ENCODE measurements at places on chromosomes 3 and 15. TPM values are rescaled to one million over a fixed set of nuclear protein-coding genes. Genes with fewer than 3 reads are reported as not detected.

The TERC gene
- 62.1 TPM for total RNA-seq

The GOLGA6L24 gene
- total RNA-seq, result not detected

The MINAR1 gene
- total RNA-seq, result 0.79 TPM

The POTEB3 gene
- not detected for total RNA-seq

The GOLGA8A gene
- total RNA-seq, result 13.5 TPM

DNA sequence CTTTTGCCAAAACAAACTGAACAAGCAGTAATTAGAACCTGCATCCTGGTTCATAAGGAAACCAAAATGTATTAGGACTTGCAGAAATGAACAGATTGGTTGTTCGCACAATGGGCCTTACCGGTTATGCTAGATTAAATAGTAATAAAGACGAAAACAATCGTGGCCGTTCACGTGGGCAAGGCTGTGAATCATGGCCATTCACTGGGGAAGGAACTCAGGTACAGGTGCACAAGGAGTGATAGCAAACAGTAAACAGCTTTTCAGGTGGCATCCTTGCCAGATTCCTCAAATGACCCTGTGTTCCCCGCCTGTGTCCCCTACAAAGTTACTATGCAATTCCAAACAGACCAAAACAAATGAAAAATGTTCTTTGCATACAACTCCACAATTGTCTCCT lies 8.2 kb downstream of the LRIG1 start:
- no peaks in the 10 kb centered on the region for H3K27me3 ChIP-seq
- DNase-seq, result no peak
- H3K36me3 ChIP-seq, result no peaks in the 10 kb centered on the region
- no peak overlapping the region for H3K27ac ChIP-seq
- no peaks in the 10 kb centered on the region for H3K4me1 ChIP-seq

GRCh38 chr15:74394090-74394846 lies 26.8 kb upstream of the CYP11A1 start:
- H3K4me3 ChIP-seq, result no peak overlapping the region
- H3K36me3 ChIP-seq, result no peaks in the 10 kb centered on the region
- H3K27me3 ChIP-seq, result 0 out of 2 replicates have a peak, but pooled peaks cover 5% of the 10 kb centered on the region

- H3K27me3 ChIP-seq, result no peaks in the 10 kb centered on the region
- H3K27ac ChIP-seq, result no peak overlapping the region
- H3K4me1 ChIP-seq, result peaks cover 27% of the 10 kb centered on the region
- H3K4me3 ChIP-seq, result no peak overlapping the region
Observed at GRCh38 chr15:68814596-68814995, 6.1 kb downstream of the ANP32A start.

DNA sequence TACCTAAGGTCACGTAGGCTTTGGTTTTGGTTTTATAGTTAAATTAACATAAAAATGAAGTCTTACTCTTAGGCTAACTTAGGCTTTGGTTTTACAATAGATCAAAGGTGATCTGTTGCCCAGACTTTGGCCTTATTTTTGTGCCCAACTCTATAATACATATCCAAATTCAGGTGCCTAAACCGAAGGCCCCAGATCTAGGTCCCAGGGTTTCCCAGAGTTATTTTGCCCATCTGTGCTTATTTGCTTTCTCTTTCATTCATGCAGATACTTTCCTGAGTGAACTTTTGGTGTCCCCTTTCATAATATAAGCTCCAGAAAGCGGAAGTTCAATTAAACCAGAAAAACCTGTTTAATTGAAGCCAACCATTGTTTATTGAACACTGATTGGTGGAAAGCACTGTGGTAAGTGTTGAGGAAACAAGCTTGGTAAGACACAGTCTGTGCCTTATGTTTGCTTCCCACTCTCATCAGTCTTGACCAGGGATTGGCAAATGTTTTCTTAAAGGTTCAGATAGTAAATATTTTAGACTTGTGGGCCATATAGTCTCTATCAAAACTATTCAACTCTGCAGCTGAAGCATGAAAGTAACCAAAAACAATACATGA lies 209.7 kb downstream of the WDR72 start:
- H3K27me3 ChIP-seq, result no peaks in the 10 kb centered on the region
- H3K36me3 ChIP-seq, result no peaks in the 10 kb centered on the region
- no peak for DNase-seq
- no peak overlapping the region for H3K27ac ChIP-seq
- H3K4me1 ChIP-seq, result no peaks in the 10 kb centered on the region

DNA sequence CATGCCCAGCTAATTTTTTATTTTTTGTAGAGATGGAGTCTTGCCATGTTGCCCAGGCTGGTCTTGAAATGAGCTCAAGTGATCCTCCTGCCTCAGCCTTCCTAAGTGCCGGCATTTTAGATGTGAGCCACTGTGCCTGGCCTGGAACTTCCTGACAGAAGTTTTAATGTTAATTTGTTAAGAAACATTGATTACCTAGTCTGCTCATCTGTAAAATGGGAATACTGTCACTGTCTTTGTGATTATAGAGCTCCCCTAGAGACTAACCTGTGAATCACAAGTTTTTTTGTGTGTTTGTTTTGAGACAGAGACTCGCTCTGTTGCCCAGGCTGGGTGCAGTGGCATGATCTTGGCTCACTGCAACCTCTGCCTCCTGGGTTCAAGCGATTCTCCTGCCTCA lies 4.3 kb upstream of the EIF3J start:
- no peak for DNase-seq
- H3K27ac ChIP-seq, result no peak overlapping the region
- H3K4me3 ChIP-seq, result no peak overlapping the region
- no peaks in the 10 kb centered on the region for H3K4me1 ChIP-seq
- peaks cover 2% of the 10 kb centered on the region for H3K36me3 ChIP-seq
- H3K27me3 ChIP-seq, result no peaks in the 10 kb centered on the region

- no peak overlapping the region for H3K4me3 ChIP-seq
- no peak overlapping the region for H3K27ac ChIP-seq
- H3K36me3 ChIP-seq, result no peaks in the 10 kb centered on the region
Observed at GRCh38 chr15:88139936-88140335, 116.6 kb downstream of the NTRK3 start.

- no peaks in the 10 kb centered on the region for H3K4me1 ChIP-seq
- peak; percentile 37 for DNase-seq
- no peaks in the 10 kb centered on the region for H3K36me3 ChIP-seq
- no peak overlapping the region for H3K4me3 ChIP-seq
Observed at GRCh38 chr15:90191794-90192509, 9.2 kb upstream of the SEMA4B start.

DNA sequence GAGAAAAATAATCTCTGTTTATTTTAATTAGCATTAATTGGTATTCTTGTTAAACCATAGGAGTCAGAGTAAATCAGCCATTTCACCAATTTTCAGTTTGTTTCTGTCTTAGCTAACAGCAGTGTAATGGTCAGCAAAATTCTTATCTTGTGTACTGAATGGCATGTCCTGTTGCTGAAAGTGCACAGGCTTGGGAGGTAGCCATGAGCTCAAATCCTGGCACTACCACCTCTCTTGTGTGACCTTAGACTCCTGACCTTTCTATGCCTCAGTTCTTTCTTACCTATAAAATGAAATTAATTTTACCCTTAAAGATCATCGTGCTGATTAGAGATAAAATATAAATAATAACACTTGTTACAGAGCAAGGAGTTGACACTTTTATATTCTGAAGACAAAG lies 35.8 kb downstream of the MLH1 start:
- no peaks in the 10 kb centered on the region for H3K4me1 ChIP-seq
- peaks cover 23% of the 10 kb centered on the region for H3K36me3 ChIP-seq
- DNase-seq, result no peak
- no peaks in the 10 kb centered on the region for H3K27me3 ChIP-seq

DNA sequence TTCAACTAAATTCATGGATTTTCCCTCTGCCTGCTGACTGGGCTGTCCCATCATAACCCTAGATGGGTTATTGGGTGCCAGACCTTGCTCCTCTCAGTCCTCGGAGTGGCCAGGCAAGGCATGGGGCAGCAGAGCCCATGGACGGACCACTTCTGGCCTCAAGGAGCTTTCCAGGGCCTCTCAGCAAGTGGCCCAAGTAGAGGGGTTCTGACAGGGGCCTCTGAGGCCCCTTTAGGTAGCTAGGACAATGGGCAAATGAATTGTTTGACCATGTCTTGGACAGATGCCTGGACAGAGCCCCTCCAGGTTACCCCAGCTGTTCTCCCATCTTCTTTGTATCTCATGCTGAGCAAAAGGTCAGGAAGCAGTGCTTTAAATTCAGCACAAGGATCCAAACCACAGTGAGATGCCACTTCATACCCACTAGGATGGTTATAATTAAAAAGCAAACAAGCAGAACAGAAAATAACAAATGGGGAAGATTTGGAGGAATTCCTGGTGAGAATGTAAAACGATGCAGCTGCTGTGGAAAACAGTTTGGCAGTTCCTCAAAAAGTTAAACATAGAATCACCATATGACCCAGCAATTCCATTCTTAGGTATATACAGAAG lies 61.6 kb downstream of the SPSB4 start:
- DNase-seq, result peak; percentile 64
- H3K27ac ChIP-seq, result peak overlapping the region; percentile 47
- H3K36me3 ChIP-seq, result peaks cover 18% of the 10 kb centered on the region
- H3K4me3 ChIP-seq, result no peak overlapping the region
- H3K4me1 ChIP-seq, result peaks cover 67% of the 10 kb centered on the region

DNA sequence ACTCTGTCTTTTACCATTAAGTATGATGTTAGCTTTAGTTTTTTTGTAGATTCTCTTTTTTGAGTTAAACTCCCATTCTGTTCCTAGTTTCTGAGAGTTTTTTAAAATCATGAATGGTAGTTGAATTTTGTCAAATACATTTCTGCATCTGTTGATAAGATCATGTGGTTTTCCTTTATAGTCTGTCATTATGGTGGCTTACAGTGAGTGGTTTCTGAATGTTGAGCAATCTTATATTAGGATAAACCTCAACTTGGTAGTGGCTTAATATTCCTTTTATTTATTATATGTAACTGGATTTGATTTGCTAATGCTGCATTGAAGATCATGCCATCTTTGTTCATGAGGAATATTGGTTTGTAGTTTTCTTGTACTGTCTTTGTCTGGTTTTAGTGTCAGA lies 34.8 kb downstream of the NEO1 start:
- DNase-seq, result no peak
- H3K27me3 ChIP-seq, result no peaks in the 10 kb centered on the region
- H3K4me1 ChIP-seq, result no peaks in the 10 kb centered on the region
- H3K4me3 ChIP-seq, result no peak overlapping the region
- no peaks in the 10 kb centered on the region for H3K36me3 ChIP-seq

DNA sequence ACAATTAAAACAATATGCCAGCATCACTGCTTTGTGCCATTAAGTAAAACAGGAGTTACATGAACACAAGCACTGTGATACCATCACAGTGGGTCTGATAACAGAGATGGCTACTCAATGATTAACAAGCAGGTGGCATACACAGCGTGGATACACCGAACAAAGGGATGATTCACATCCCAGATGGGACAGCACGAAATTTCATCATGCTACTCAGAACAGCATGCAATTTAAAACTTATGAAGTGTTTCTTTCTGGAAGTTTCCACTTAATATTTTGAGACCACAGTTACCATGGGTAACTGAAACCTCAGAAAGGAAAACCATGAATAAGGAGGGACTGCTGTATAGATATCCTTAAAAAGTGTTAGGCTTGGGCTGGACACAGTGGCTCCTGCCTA lies 44.5 kb downstream of the SLC24A1 start:
- H3K36me3 ChIP-seq, result peaks cover 9% of the 10 kb centered on the region
- DNase-seq, result no peak
- H3K4me3 ChIP-seq, result no peak overlapping the region
- H3K27ac ChIP-seq, result no peak overlapping the region
- no peaks in the 10 kb centered on the region for H3K27me3 ChIP-seq

GRCh38 chr15:90221246-90221900 lies 12.4 kb downstream of the CIB1 start:
- H3K4me3 ChIP-seq, result no peak overlapping the region
- H3K36me3 ChIP-seq, result no peaks in the 10 kb centered on the region
- no peaks in the 10 kb centered on the region for H3K4me1 ChIP-seq
- peak; percentile 89 for DNase-seq

- peak overlapping the region; percentile 14 for H3K27ac ChIP-seq
- H3K4me1 ChIP-seq, result peaks cover 35% of the 10 kb centered on the region
- no peaks in the 10 kb centered on the region for H3K27me3 ChIP-seq
- H3K36me3 ChIP-seq, result no peaks in the 10 kb centered on the region
- no peak for DNase-seq
- H3K4me3 ChIP-seq, result no peak overlapping the region
Observed at GRCh38 chr15:67048281-67049279, 16.8 kb upstream of the SMAD3 start.

GRCh38 chr15:84968301-84968700 lies 13.4 kb upstream of the PDE8A start:
- H3K4me3 ChIP-seq, result no peak overlapping the region
- H3K27me3 ChIP-seq, result no peaks in the 10 kb centered on the region
- no peak for DNase-seq
- H3K27ac ChIP-seq, result no peak overlapping the region
- H3K36me3 ChIP-seq, result no peaks in the 10 kb centered on the region

DNA sequence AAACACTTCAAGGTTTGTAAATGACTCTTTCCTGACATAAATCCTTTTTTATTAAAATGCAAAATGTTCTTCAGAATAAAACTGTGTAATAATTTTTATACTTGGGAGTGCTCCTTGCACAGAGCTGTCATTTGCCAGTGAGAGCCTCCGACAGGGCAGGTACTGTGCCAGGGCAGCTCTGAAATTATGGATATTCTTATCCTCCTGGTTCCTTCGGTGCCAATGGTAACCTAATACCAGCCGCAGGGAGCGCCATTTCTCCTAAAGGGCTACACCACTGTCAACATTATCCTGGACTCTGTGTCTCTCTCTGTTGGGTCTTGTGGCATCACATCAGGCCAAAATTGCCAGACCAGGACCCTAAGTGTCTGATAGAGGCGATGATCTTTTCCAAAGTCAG lies 33.0 kb downstream of the CHDH start:
- DNase-seq, result no peak
- no peak overlapping the region for H3K27ac ChIP-seq
- H3K4me1 ChIP-seq, result no peaks in the 10 kb centered on the region
- H3K4me3 ChIP-seq, result no peak overlapping the region

GRCh38 chr3:1232276-1232675 lies 139.5 kb downstream of the CNTN6 start:
- H3K27me3 ChIP-seq, result no peaks in the 10 kb centered on the region
- H3K36me3 ChIP-seq, result no peaks in the 10 kb centered on the region
- no peak for DNase-seq
- H3K4me3 ChIP-seq, result no peak overlapping the region
- H3K4me1 ChIP-seq, result no peaks in the 10 kb centered on the region
- no peak overlapping the region for H3K27ac ChIP-seq

Measured in SJCRH30 (cell line).